ENCODE measurements at places on chromosomes 16 and 17. TPM values are rescaled to one million over a fixed set of nuclear protein-coding genes. Genes with fewer than 3 reads are reported as not detected.

Gene GSG1L
- not detected for total RNA-seq

Gene PRR35
- total RNA-seq = not detected

Gene KLHDC4
- 27.9 TPM for total RNA-seq

Gene CDC6
- total RNA-seq = 4.3 TPM

Gene KRTAP3-1
- total RNA-seq = not detected
